ENCODE measurements at places on chromosomes 7 and 10.
A peak's percentile ranks its signal among the peaks of the same experiment; 100 is the strongest.

- DNase-seq = no peak
Observed at GRCh38 chr10:22837351-22837750, 90.5 kb upstream of the ARMC3 start.

GRCh38 chr7:41652267-41652666 is 50.6 kb downstream of the INHBA start:
- DNase-seq = peak; percentile 17

- DNase-seq = no peak
Observed at GRCh38 chr10:101867931-101868330, 24.3 kb upstream of the KCNIP2 start.

GRCh38 chr10:109866995-109867635 is 56.2 kb downstream of the XPNPEP1 start:
- no peak for DNase-seq

- DNase-seq = peak; percentile 20
Observed at GRCh38 chr10:122981066-122981464, 864 bp downstream of the PSTK start.

DNA sequence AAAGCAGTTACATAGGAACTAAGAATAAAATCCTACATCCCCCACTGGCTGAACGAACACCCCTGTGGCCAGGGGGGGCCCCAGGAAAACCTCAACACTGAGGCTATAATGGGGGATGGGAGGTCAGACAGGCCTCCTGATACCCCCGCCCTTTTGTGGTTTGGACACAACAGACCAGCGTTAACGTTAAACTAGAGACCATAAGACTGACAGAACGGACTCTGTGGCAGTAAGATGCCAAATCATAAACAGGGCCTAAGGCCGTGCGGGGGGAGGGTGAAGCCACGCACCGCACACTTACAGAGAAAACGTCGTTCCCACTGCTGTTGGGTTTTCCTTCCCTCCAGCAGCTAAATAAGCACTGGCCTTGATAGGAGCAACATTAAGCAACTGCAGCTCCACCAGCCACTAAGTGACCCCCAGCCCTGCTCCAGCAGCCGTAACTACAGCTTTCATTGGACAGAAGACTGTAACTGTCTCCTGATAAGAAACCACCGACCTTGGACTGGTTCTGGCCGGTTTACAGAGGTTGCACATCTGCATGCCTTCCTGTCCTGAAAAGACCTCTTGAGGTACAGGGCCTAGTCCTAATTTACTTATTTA is 3.4 kb upstream of the PPP2R2D start:
- no peak for DNase-seq

DNA sequence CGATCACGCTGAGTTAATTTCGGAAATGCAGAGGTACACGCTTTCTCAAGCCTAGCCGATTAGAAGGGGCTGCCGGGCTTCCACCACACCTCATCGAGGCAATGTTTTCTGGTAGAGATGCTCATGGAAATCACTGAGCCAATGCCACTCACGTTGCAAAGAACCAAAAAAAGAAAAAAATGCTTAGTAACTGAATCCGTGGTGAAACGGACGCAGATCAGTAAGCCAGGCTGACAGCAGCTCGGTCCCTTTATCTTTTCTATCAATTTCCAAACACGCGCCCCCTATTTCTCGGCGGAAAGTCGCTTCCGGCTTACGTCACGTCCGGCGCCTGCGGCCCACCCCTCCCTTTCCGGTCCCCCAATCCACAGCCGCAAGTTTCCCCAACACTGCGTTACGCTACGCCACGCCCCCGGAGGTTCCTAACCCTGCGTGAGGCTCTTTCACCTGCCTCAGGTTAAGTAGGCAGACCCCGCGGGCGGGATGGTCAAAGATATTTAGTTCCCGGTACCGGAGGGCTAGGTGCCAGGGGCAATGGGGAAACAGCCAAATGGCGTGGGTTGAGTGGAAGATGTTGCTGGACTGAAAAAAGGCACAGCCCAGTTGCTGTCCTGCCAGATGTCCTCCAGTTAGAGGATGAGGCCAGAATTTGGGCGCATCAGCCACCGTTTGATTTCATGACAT is at the start of gene NSUN6:
NSUN6 (minus strand) TSS at position 264 of the 684 bp plus-strand sequence. CDS start 384 bp downstream, outside the sequence.
- peak; percentile 71 for DNase-seq

All from stromal cell of bone marrow (primary cell).